Chondrocyte (in vitro differentiated cells): ENCODE measurements at places on chromosomes 3 and 15. TPM values are rescaled to one million over a fixed set of nuclear protein-coding genes. Genes with fewer than 3 reads are reported as not detected.

- no peak for DNase-seq
Observed at GRCh38 chr3:8968375-8968882, 5.2 kb upstream of the RAD18 start.

DNA sequence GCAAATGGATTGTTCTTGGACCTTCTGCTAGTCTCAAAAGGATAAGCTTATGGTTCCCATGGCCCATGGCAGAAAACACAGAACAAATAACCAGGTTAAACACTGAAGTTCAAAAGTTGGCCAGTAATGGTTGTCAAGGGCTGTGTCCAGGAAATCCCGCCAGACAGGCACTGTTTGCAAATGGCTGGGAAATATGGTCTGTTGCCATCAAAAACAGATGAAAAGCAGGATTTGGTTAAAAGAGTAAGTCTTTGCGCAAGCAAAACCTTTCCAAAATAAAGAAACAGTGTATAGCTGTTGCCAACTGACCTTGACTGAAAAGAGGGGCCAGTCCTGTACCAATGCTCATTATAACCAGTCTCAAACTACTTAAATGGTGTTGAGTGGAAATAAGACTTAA lies 58.6 kb downstream of the WWTR1 start:
- no peak for DNase-seq

DNA sequence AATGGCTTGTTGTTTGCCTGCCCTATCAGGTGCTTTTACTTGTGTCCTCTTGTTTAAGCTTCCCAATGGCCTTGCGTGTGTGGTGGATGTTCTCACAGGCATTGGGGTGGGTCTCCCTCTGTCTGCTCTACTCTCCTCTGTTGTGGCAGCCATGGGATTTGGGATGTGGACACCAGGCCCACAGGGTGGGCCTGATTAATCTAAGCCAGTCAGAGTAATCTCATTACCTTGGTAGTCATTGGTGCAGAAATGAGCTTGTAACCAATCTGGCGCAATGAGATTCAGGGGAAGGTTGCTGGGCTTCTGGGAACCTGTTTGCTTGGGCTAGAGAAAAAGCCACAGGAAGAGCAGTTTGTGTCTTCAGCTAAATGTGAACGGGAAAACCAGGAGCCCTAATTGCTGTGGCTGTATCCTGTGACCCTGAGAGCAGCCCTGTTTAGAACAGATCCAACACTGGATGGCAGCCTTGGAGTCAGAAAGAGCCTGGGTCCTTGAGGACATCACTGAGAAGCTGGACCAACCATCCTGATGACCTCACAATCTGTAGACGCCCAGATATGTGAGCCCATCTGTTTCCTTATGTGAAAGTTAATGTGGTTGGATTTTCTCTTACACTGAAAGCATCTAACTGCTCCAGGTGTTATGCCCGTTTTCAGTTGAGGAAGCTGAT lies 157.3 kb upstream of the UBE2E1 start:
- DNase-seq = no peak

DNA sequence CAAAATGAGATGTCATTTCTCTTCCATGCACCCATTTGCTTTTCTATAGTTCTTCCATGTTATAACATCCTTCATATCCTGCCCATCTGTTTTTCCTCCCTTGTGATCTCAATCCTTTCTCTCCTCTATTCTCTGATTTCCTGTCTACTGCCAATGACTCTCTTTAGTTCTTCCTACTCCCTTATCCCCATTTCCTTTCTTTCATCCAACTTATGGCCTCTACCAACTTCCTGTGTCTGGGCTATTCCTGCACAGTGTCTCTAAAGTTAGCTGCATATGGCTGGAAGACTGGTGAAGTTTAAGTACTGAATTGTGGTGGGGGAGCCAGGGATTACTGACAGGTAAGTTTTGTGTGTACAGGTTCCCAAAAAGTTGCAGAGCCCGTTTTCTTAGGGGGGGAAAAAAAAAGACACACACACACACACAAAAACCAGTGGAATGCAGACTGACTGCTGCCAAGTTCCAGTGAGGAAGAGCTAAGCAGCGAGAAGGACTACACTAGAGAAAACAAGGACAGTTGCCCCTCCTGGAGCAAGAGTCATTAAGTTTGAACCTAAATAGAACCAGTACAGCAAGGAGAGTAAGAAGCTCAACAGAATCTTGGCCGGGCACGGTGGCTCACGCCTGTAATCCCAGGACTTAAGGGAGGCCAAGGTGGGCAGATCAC lies 28.8 kb downstream of the XRN1 start:
- no peak for DNase-seq

DNA sequence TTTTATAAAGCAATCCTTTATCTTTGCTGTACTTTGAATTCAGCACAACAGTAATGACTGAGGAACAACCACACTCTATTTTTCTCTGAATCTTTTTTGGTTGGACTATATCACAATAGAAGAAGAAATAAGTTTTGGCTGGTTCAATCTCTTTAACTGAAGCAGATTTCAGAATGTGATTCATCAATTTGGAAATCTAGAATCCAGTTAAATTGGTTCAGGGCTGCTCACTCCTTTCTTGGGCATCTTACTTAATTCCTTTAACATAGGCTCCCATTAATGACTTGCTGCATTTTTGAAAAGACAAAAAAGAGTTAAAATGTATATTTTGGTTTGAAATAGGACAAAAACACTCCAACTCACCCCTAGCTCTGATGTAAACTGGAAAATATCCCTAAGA lies 688.3 kb upstream of the NECTIN3 start:
- DNase-seq = no peak

DNA sequence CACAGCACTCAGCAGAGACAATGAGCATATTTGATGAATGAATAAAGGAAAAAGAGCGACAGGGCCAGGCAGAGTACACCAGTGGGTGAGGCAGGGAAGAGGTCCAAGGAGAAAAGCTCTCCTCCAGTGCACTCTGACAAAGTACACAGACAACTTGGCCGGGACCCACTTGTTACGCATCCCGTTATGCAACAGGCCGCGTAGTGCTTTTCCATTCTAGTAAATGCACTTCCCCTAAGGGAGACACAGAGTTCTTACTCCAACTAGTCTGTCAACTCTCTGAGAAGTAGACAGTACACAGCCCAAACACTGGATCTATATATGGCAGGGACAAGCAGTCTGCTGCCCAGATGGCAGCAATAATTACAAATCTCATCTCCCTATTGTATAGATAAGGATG lies 18.5 kb downstream of the LARP6 start:
- no peak for DNase-seq

GRCh38 chr15:46622851-46623250 lies 988.0 kb downstream of the SQOR start:
- DNase-seq = no peak

DNA sequence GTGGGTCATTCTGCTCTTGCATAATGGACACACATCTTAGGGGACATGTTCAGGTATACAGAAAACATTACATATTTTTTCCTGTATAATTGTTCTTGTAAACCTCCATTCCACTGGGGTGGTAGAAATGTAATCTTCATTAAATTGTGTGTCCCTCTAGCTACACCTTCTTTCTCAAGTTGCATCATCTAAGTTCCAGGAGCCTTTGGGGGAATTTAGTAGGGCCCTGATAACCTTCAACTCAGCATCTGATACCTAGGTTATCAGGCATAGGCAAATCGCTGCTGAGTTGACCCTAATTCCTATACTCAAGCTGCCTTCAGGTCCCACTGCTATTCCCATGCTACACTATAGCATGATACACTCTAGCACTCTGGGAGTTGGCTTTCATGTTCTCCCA lies 19.1 kb upstream of the CLASP2 start:
- no peak for DNase-seq

DNA sequence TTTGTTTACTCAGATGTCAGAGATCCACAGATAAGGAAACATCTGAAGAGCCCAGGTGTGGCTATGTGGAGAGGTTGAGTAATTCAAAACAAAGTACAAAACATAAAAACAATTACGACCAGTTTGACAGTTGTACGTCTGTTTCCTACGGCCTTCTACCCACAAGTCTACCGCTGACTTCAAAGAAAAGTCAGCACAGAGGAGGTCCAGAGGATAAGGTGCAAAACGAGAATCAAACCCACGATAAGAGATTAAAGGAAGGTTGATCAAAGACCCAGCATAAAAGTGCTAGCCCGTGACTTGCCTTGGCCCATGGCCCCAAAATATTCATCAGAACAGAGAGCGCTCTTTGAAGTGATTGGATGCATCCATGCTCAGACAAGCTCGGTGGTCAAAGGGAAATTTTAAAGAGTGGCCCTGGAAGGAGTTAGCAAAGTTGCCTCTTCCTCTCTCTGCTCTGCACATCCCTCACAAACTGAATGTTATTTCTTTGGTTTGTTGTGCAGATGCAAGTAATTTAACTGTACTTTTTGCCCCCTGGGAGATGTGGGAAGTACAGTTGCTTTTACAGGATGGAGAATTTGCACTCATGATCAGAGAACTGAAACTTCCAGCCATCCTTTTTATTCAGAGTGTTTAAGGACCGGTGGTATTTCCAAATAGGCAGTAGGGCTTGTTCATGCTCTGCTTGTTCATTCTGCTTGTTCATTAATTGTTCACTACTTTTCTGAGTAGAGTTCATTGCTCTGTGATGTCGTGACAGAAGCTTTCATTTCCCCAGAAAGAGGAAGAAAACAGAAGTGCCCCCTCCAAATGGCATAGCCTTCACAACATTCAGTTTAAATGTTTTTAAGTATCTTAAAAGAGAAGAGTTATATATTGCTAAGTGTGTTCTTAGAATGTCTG lies 31.1 kb downstream of the MME start:
- DNase-seq = no peak

- no peak for DNase-seq
Observed at GRCh38 chr3:150765949-150766720, 3.2 kb upstream of the SIAH2 start.

- no peak for DNase-seq
Observed at GRCh38 chr3:110734524-110734923, 337.1 kb upstream of the NECTIN3 start.

GRCh38 chr3:150925751-150926201 lies 20.5 kb upstream of the MINDY4B start:
- no peak for DNase-seq

DNA sequence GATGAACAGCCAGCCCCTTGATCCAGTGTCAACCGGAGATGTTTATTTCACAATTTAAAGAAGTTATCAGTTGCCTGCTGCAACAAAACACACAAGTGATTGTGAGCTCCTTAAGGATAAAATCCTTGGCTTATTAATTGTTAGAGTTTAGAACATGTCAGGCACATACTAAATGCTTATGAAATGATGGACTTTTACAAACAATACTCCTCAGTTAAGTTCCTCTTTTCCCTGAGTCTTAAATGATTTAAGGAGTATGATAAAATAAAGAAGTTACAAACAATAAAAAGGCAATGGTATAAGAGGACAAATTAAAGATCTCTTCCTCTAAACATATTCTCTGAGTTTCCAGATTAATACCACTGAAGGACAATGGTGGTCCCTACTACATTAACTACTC lies 5.7 kb downstream of the GHSR start:
- no peak for DNase-seq

DNA sequence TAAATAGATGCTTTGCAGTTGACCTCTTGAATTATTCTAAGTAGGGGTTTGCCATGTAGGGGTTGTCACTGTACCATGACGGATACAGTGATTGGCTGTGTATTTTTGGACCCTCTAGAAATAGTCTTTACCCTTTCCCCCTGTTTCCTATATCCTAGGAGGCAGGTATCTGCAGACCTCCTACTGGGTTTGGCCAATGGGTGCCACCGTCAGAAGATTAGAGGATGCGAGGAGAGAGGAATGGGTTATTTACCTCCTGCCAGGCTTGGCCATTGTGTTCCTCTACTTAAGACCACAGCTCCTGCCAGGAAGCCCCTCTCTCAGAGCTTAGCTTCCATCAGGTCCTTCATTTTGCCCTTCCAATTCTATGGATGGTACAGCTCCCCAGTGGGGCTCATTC lies 40.2 kb upstream of the CLRN1 start:
- no peak for DNase-seq

Gene GOLGA6L4
- total RNA-seq = 3.4 to 6.8 TPM (median 6.2 TPM) in 3 replicates

Gene PTPN9
- 33.2 to 36.8 TPM (median 33.6 TPM) in 3 replicates for total RNA-seq

Gene ALDH1A3
- 0.51 to 0.55 TPM in 2 of 3 replicates, not detected in the other for total RNA-seq
